ENCODE measurements at places on chromosomes 4 and X.

DNA sequence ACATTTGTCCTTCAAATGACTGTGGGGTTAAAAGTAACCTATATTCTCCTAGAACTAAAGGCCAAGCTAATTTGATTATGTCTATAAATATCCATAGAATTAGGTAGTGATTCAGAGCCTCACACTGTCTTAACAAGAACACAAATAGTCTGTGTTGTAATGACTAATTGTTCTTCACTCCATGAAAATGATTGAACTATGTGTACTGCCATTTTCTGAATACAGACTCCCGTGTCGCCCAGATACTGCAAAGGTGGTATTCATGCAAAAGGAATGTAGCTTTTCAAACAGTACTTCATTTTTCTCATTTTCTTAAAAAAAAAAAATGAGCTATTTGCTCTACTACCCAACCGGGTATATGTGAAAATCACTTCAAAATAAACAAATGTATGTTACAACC, 11.3 kb upstream of the PHKA2 start:
- peak; percentile 82 for DNase-seq

DNA sequence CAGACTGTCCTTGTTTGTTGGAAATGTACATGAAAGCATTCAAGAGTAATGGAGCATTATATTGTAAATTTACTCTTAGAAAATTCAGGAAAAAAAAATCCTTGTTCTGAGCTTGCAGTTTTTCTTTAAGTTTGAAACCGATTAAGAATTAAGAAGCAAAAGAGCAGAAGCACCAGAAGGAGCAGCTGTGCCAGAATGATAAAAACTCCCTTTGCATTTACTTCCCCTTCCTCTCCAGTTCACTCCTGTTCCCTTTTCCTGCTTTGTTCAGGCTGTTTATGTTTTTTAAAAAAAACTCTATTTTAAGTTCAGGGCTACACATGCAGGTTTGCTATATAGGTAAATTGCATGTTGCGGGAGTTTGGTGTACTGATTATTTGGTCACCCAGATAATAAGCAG, 90.3 kb downstream of the ATOH1 start:
- DNase-seq = no peak

DNA sequence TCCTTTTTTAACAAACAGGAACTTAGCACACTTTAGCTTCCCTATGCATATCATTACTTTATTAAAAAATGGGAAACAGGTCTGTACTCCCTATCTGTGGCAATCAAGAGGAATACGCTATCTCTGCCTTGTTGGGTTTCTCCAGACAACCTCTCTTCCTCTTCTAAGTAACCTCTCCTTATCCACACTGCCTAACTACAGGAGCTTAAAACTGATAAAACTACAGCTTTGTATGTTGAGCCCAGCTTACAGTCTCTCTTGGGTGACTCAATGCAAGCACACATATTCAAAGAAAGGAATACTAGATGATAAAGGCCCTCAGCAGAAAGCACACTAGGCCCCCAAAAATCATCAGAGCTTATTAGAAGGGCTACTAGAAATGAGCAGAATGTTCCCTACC, 8.9 kb downstream of the NUP62CL start:
- no peak for DNase-seq

DNA sequence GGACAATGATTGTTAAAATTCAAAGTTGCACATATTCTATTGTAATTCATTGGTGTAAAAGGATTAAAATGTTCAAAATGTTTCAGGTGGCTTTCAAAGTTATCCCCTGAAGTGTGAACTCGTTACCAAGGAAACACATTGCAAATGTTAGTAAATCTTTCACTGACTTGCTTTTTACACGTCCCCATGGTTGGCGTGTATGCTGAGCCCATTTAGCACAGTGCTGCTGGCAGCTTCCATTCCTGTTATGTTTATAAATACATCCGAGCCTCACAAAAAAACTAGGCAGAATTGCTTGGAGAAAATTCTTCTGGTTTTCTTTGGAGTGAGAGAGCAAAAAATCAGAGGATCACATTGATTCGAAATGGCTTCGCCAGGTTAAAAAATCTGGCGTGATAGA, 105.9 kb upstream of the HPGD start:
- no peak for DNase-seq

GRCh38 chr4:81166458-81167160, 48.4 kb downstream of the PRKG2 start:
- peak; percentile 8 for DNase-seq

- DNase-seq = no peak
These were observed 41.7 kb upstream of the FRMD7 start for GRCh38 chrX:132169554-132169953.

GRCh38 chrX:53677286-53677685, 9.2 kb downstream of the HUWE1 start:
- no peak for DNase-seq

GRCh38 chrX:30183554-30183953, 31.8 kb upstream of the MAGEB2 start:
- peak; percentile 1 for DNase-seq

- DNase-seq = no peak
These were observed 99.6 kb upstream of the CCDC160 start for GRCh38 chrX:134137341-134137740.

DNA sequence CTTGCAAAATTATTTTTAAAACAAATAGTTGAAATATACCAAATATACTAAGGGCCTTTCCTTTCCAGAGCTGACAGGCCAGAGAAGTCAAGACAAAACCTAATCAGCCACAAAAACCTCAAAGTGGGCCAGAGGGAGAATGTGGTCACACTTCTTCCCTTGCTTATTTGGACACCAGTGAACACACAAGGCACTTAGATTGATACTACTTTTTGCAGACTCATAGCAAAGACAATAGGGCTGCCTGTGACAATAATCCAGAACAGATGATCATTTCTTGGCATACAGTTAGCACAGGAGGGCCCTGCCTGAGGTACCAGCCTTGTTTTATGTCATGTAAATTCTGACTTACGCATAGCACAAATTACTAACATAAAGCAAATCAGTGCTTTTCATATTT, 215.7 kb upstream of the NEIL3 start:
- no peak for DNase-seq

DNA sequence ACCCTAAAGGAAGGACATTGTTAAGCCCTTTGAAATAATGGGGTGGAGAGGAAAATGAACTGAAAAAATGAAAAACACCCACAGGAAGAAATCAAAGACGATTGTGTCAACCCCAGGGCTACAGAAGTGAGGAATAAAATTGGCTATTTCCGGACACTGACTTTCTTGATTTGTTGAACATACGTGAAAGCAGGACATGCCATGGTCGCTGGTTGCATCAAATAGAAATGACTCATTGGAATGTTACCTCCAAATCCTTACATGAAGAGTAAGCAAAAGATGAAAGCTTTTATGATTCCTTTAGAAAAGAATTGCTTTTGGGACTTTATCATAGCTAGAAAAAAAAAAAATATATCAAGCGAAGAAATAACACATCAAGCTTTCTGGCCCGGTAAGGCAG, 75.3 kb downstream of the DCUN1D4 start:
- peak; percentile 13 for DNase-seq

GRCh38 chrX:63935835-63936234, 150.8 kb upstream of the ARHGEF9 start:
- peak; percentile 19 for DNase-seq

DNA sequence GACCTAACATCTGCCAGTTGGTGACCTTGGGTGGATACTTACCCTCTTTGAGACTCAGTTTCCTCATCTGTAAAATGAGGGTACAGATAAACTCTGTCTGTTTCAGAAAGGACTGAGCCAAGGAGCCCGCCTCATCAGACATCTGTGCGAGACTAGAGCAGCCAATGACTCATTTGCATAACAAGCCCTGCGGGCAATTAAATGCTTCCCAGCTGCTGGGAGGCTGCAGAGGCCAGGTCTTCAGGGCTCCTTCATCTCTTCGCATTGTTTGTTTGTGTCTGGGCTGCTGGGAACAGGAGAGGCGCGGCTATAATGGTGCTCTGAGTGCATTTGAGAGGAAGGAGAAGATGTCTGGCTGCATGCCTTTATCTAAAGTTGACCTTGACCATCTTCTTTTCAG, 85.0 kb downstream of the ADRA2C start:
- peak; percentile 80 for DNase-seq

DNA sequence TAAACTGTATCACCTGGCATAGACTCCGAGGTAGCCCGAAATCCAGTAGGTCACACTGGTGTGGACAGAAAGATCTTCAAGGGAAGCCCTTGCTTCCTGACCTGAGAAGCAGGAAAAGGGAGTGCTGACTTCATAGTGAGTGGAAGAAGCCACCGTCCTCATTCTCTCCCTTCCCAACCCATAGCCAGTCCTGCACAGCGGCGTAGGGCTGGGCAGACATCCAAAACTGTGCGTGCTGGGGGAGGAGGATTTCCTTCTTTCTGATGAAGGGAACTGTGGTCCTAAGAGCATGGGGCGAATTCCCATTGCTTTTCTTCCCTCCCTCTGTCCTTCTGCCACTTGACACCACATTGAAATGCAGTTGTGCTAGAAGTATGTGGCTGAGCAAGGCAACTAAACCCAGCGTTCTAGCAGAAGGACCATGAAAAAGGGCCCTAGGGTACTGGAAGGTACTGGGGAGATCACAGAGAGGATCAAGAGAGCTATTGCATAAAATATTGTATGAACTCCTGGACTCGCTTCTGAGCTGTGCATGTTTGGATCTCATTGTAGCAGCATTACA, 66.9 kb downstream of the STOX2 start:
- DNase-seq = no peak

DNA sequence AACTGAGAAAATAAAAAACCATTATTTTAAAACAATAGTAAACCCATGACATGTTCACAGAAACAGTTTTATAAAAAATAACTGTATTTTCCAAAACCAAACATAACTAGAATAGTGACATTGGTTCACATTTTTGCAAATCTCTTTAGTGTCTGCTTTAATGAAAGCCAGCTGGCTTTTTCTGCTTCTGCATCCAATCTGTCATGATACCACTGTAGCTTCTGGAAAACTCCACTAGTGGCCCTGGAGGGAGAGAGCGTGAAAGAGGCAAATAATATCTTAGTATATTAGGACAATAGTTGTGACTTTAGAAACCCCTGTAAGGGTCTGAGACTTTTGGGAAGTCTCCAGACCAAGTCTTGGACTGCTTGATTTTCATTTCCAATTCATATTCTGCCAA, 31.1 kb downstream of the FGFBP1 start:
- DNase-seq = peak; percentile 2

- no peak for DNase-seq
These were observed 21.0 kb upstream of the THOC2 start for GRCh38 chrX:123753656-123754350.

DNA sequence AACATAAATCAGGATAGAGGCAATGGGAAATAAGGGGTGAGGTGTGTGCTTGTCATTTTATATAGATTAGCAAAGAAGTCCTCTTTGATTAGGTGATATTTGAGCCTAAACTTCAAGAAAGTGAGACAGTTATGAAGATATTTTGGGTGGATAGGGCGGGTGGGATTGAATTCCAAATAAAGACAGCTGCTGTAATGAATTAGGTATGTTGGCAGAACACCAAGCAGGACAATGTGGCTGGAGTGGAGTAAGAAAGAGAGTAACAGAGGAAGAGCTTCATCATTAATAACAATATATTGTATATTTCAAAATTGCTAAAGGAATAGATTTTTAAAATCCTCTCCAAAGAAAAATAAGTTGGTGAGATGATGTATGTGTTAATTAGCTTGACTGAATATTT, 91.0 kb upstream of the CENPE start:
- no peak for DNase-seq

- peak; percentile 54 for DNase-seq
These were observed 183.5 kb upstream of the C1QTNF7 start for GRCh38 chr4:15244354-15244753.

DNA sequence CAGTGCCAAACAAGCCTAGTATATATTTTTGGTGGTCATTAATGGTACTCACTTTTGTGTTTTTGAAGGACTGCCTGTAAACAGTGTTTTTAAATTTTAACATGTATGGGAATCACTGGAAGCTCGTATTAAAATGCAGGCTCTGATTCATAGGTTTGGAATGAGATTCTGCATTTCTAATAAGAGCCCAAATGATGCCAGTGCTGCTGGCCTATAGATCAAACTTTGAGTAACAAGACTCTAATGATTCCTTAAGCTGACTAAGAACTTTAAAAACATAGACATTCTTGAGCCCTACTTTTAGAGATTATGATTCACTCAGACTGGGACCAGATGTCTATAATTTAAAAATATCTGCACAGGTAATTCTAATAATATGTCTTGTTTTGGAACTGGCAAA, 823.2 kb upstream of the LCORL start:
- DNase-seq = peak; percentile 67

GRCh38 chr4:109052821-109053220, 249.6 kb downstream of the COL25A1 start:
- no peak for DNase-seq

- DNase-seq = peak; percentile 54
These were observed 146.3 kb downstream of the GRIA3 start for GRCh38 chrX:123330229-123330942.

- DNase-seq = peak; percentile 45
These were observed 15.1 kb downstream of the SMS start for GRCh38 chrX:21955403-21956189.

DNA sequence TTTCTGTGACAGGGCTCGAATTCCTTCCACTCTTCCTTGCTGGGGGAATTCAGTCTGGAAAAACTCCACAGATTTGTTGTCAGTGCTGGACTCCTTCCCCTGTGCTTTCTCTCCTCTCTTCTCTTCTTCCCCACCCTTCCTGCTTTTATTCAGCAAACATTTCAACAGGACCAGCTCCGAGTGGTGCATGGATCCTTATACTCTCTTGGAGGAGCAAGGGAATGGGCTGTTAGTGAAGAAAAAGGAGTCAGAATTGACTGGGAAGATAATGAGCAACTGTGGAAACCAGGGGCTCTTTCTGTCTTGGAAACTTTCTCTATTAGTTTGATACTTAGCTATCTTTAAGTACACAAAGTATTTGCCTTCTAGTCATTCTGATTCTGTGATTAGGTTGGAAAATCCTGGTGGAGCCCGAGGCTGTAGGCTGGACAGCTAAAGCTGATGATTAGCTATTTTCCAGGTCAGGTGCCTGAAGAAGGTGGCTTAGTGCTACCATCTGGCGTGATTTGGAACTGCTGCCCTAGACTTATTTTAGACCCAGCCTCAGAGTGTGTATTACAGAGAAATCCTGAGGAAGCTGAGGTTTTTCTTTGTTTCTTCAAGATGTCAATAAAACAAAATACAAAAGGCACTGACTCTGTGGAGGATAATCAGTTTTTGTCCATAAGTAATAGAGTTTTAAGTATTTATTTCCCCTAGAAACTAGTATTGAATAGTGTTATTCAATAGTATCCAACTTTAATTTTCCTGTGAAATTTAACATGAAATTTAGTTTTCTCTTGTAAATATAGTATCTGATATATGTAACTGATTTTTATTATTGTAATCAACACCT, 38.4 kb downstream of the NAP1L5 start:
- DNase-seq = peak; percentile 73

GRCh38 chrX:154351183-154352011, 23.0 kb downstream of the FLNA start:
- peak; percentile 16 for DNase-seq

DNA sequence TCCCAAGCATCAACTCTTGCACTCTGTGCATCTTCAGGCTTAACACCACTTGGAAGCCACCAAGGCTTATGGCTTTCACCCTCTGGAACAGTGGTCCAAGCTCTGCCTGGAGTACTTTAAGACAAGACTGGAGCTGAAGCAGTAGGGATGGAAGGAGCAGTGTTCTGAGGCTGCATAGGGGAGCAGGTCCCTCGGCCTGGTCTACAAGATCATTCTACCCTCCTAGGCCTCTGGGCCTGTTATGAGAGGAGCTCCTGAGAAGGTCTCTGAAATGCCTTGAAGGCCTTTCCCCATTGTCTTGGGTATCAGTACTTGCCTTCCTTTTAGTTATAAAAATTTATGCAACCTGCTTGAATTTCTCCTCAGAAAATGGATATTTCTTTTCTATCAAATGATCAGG, 286.7 kb downstream of the CPXCR1 start:
- no peak for DNase-seq

All from EH (cell line).